ENCODE measurements at places on chromosomes 1 and 21.
A peak's percentile ranks its signal among the peaks of the same experiment; 100 is the strongest.

- peak; percentile 17 for DNase-seq
Observed at GRCh38 chr1:204714861-204715511, 29.4 kb upstream of the LRRN2 start.

DNA sequence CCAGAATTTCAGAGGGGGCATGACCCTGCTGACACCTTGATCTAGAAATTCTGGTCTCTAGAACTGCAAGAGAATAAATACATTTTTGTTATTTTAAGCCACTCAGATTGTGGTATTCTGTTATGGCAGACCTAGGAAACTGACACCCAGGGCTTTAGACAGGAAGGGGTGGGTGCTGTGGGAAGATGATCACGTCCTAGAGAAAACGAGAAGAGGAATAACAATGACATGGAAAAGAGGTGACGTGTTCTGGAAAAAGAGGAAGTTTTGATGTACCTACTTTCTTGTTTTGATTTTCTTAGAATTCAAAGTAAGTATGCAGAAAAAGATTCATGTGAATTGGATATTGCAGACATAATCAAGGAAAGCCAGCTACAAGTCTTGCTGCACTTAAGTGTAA is 232.9 kb upstream of the RUNX1 start:
- DNase-seq: no peak

- no peak for DNase-seq
Observed at GRCh38 chr1:201021630-201022492, 1.7 kb downstream of the KIF21B start.

- no peak for DNase-seq
Observed at GRCh38 chr21:33139084-33139483, 69.1 kb downstream of the OLIG1 start.

DNA sequence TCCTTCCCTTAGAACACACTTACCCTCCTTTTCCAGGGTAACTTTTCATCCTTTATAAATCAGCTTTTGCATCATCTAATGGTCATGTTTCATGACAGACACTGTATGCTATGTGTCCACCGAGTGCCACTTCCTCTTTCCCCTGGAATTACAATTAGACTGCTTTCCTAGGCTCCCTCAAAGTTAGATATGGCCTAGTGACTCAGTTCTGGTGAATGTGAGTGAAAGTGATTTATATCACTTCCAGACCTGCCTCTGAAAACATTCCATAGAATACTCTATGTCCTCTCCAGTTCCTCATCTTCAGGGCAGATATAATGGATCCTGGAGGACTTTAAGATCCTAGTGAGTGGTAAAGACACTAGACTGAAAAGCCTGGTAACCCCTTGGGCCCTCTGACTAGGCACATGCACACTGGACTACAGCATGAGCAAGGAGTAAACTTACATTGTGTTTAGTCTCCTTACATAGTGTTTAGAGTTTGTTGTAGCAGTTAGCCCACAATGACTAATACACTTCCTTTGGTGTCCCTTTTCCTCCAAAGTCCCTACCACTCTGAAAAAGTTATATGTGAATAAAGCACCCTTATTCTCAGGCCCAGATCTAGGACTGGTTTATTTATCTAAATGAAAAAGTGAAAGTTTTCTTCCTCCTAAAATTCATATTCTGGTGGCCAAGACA is 59.3 kb downstream of the GPR88 start:
- no peak for DNase-seq

GRCh38 chr1:86084998-86085397 is 71.6 kb downstream of the COL24A1 start:
- no peak for DNase-seq

- no peak for DNase-seq
Observed at GRCh38 chr1:1038694-1039093, 18.8 kb downstream of the AGRN start.

All from T47D (cell line).